Iris pigment epithelial cell (primary cell): ENCODE measurements at places on chromosomes 3 and 15.
A peak's percentile ranks its signal among the peaks of the same experiment; 100 is the strongest.

- peak; percentile 65 for DNase-seq
Measured at GRCh38 chr15:33132722-33133345, 61.7 kb downstream of the FMN1 start.

DNA sequence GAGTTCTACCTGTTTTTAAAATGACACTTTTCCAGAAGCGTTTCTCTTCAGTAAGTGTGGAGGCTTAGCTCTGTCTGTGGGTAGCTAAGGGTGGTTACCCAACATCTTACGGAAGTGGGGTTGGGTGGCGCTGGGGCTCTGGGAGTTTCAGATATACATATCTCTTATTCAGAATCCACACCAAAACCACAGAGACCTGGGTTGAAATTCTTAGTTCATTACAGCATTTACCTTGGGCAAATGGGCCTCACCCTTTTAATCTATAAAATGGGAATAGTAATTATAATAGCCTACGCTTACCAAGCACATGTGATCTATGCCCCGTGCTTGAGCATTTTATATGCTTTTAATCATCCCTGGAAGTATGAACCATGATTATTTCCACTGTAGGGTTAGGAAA, 9.4 kb downstream of the PTPRG start:
- DNase-seq = no peak

DNA sequence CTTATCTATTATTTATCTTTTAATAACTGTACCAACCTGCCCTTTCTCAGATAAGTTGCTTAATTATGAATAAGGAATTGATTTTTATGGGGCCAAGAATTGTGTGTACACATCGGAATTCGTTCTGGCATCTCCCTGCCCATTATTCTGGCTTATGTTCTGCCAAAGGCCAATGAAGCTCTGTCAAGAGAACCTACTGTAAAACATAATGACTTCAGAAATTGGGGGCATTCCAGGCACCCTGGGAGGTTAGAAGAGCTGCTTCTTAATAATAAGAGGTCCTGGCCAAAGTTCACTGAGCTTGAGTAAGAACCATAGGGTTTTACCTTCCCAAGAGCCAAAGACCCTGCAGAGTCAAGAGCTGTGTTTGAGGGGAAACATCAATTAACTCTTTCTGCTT, 261.7 kb downstream of the SLC9A9 start:
- DNase-seq = peak; percentile 28

DNA sequence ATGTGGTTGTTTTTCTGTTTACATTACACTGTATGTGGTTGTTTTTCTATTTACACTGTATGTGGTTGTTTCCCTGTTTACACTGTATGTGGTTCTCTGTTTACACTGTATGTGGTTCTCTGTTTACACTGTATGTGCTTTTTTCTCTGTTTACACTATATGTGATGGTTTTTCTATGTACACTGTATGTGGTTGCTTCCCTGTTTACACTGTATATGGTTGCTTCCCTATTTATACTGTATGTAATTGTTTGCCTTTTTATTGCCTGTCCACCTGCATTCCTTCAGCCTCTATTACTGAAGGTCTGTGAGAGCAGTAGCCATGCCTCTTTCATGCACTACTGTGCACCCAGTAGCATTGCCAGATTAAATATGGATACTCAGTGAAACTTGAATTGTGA, 94.3 kb downstream of the MITF start:
- DNase-seq = no peak

- peak; percentile 95 for DNase-seq
Measured at GRCh38 chr3:171088964-171089754, 62.6 kb upstream of the SLC2A2 start.

- DNase-seq = peak; percentile 4
Measured at GRCh38 chr3:40211579-40211978, 97.9 kb upstream of the EIF1B start.

GRCh38 chr3:129505341-129505740, 23.1 kb upstream of the RHO start:
- no peak for DNase-seq

- DNase-seq = no peak
Measured at GRCh38 chr15:88074386-88074785, 182.2 kb downstream of the NTRK3 start.

- no peak for DNase-seq
Measured at GRCh38 chr3:90099493-90099892, 992.1 kb downstream of the EPHA3 start.
